ENCODE measurements at places on chromosomes 13 and 19.

- no peak for DNase-seq
These were observed 377 bp downstream of the CA11 start for GRCh38 chr19:48645620-48646000.

GRCh38 chr13:26735677-26736076 is 24.9 kb downstream of the GPR12 start:
- no peak for DNase-seq

DNA sequence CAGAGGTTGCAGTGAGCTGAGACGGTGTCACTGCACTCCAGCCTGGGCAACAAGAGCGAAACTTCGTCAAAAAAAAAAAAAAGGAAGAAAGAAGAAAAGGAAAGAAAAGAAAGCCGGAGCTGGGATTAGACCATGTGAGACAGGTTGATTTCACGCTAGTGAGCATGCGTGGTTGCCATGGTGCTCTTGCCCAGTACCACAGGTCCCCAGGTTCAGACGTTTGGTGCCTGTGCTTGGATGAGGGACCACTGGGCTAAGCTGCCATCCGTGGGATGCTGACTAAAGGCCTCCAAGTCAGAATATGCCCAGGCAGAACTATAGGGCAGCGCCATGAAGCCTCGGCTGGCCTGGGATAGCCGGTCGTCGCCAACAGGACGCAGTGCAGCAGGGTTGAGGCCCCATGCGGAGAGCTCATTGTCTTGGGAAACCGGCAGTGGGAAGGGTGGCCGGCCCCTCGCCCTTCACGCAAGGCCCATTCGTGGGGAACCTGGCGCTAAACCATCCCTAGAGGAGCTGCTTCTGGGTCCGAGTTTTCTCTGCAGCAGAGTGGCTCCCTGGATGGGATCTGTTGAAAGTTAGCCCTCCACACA is 7.2 kb upstream of the TEX101 start:
- no peak for DNase-seq

DNA sequence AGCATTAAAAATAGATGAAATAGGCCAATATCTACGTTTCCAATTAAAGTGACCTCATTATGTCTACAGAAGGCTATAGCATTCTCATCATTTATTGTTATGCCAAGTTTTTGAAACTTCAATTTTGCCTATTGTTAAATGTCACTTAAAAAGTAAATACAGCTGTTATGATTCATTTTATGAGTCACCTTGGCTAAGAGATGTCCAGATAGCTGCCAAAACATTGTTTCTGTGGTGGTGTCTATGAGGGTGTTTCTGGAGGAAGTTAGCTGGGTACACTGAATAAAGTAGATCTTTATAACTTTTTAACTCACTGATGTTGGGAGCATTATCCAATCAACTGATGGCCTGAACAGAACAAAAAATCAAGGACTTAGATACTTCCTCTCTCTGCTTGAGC is 1209.7 kb upstream of the PCDH9 start:
- DNase-seq: no peak

- no peak for DNase-seq
These were observed 50.7 kb downstream of the ARHGAP35 start for GRCh38 chr19:46911456-46911855.

DNA sequence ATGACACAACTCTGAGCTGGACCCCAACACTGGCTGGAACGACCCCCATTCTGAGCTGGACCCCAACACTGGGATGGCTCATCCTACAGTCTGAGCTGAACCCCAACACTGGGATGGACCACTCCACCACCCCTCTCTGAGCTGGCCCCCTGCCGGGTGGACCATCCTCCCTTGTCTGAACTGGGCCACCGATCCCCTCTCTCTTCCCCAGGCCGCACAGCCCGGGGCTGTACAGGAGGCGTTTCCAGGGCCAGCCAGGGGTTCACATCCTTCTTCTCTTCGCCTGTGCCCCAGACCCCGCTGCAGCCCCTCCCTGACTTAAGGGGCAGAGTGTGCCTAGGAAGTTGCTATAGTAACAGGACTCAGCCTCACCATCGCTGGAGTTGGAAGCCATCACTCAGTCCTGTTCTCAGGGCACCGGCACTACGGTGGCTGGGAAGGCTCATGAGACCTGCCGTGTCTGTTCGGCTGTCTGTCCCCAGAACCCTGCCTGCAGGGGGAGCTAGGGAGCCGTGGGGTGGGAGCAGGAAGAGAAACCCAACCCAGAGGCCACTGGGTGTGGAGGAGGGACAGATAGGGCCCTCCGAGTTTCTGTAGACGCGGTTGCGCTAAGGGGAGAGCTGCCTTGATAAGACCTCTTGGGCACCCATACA is 3.7 kb downstream of the PRKACA start:
- no peak for DNase-seq

- DNase-seq: no peak
These were observed 11.5 kb upstream of the RPS15 start for GRCh38 chr19:1426736-1427135.

DNA sequence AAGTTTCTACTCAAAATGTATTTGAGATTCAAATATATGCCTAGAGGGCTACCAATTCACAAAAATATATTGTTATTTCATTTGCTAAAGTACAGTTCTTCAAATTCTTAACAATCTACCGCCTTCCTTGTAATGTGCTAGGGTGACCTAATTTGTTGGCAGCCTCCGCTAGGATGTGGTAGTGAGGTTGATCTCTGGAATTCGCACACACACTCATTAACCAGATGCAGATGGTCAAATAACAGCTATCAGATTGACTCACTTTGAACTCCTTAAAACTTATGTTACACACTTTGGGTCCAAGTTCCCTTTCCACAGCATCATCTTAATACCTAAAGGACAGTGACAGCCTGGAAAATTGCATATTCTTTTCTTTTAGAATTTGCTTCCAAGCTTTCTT is 367.3 kb downstream of the DCT start:
- no peak for DNase-seq

DNA sequence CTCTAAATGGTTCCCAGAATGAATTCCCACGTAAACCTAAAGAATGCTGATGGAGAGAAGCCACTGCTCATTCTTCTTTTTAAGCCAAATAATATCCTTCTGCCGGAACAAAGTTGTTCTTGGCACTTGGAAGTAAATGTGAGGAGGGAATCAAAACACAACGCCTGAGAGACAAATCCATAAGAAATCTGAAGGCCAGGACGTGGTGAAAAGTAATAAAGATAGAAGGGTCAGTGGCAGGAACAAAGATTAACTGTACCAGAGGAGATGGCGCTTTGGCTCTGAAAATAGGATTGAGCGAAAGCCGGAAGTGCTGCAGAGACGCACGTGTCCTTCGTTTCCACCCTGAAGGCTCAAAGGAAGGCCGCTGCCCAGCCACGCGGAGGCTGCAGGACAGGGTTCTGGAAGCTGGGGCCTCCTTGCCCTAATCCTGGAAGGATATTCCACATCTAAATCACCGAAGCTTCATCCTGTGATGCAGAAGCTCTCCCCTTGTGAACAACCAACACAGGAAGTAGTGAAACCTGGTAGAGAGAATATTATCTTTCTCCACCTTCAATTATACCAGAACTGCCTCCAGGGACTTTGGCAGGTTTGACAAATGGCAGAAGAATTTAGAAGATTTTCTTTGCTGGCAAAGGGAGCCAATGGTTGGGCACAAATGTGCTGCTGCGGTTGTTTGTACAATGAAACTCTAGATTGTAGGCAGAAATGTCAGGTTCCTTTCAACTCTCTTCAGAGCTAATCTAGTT is 214.6 kb upstream of the SERP2 start:
- DNase-seq: no peak

DNA sequence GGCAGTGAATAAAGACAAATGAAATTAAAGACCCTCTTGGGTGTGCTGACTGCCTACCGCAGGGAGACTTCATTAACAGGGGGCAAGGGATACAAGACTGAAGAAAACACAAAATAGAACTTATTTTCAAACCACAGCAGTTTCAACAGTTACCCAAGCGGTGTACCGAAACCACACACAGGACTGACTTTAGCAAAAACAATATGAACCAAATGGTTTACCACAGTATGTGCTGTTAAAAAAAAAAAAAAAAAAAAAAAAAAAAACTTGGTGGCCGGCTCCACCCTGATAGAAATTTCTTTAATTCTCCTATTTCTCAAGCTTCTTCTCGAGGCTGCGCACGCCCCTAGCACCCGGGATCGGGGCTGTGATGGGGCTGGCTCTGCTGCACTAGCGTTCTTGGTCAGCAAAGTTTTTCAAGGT is 42.6 kb downstream of the KLF2 start:
- DNase-seq: no peak

DNA sequence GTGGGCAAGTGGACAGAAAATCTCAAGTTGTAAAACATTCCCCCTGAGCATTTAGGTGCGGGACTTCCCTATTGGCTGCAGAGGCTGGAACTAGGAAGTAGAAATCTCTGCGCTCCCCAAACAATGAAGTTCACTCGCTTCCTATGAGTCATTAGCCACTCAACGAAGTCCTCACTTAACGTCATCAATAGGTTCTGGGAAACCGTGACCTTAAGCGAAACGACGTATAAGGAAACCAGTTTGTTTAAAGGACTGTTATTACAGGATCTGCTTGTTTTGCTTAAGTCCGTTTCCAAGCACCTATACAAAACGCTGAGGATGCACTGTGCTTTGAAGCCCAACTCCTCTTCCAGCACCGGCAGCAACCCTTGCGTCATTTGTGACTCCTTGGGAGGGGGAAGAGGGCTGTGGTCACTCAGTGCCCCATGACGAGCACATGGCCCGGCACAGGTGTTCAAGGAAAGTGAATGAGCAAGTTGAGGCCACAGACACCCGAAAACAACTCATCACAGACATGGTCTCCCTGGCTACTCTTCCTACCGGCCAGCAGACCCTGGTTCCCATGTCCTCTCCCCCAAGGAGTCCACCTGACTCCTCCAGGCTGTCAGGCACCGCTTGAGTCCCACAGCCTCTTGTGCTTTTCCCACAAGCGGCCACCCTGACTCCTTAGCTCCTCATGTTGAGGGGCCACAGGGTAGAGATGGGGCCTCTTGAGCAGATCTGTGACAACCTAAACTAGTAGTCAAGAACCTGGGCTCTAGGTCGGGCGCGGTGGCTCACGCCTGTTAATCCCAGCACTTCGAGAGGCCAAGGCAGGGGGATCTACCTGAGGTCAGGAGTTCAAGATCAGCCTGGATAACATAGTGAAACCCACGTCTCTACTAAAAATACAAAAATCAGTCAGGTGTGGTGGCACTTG is 4.8 kb downstream of the RPS16 start:
- DNase-seq: no peak

DNA sequence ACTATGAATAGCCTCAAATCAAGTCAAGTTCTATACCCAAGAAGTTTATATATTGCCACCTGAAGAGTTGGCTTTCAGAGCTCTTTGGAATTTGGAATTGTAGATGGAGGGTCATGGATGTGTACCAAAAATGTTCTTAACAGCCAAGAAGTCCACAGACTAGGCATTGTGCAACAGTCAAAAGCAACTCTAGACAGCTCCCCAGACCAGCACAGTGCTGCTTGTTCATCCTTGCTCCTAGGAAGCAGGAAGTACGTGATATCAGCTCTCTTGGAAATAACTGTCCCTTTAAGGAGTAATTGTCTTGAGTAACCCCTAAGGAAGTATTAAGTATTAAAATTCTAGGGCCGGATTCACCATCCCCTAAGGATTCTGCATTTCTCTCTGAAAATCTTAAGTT is 30.7 kb upstream of the IL17D start:
- DNase-seq: no peak

- no peak for DNase-seq
These were observed 68.5 kb downstream of the TEX29 start for GRCh38 chr13:111388851-111389500.

DNA sequence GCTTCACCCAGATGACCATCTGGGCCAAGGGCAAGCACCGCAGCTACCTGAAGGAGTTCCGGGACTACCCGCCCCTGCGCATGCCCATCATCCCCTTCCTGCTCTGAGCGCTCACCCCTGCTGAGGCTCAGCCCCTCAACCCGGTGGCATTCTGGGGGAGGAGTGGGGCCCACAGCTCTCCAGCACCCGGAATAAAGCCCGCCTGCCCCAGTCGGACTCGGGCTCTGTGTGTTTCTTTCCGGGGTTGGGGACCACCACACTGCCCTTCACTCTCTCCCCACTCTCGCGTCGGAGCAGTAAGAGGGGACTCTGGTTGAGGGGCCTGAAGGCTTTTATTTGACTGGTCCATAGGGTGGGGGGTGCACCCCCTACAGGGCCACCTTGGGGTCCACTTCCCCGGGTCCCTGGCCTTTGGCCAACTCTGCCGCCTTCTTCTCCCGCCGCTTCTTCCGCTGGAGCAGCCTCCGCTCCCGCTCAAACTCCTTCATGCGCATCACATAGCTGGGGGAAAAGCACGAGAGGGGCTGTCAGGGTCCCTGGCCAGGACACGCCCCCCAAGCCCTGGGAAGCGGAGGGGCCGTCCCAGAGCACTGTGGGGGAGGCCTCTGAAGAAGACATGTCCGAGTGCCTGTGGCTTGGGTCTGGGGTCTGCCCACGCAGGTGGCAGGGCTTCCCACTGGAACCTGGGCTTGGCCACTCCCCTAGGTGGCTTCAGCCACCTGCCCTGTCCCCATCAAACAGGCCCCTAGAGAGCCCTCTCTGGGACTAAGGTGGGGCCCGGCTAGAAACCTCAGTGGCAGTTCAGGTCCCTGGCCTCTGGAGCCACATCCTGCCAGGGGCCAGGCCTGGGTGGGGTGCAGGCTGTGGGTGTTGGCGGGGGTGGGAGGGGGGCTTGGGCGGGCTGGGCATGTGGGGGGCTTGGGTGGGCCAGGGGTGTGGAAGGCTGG is 5.8 kb downstream of the NDUFB7 start:
- DNase-seq: no peak

DNA sequence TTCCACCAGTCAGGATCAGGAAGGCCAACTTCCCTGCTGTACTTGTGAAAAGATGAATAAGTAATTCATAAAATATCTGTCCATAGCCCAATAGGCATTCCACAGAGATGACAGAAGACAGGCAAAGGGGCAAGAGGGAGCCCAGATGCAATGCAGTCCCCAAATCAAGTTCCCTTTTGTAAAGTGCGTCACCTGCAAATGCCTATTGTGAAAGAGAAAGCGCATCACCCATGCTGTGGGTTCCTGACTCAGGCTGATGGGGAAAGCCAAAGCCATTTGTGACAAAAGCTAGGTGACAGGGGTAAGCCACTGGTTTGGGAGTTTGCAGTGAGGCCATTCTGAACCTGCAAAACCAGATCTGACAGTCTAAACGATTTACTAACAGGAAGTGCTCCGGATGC is 157.5 kb upstream of the ZNF536 start:
- no peak for DNase-seq

DNA sequence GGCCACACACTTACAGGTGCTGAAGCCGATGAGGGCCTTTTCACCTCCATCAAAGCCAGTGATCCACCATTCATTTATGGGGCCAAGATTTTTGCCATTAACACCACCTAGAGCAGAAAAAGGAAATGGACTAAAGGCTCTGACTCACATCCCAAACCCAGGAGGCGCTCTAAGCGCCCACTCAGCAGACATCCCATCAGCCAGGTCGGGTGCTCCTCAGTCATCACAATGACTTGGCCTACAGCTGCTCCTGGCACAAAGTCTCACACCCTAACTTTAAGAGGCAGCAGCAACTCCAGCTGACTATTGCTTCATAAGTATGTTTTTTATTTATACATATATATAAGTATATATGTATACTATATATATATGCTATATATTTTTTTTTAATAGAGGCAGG is 36.1 kb upstream of the EIF3G start:
- no peak for DNase-seq
